ENCODE measurements at places on chromosomes 2 and 18.

DNA sequence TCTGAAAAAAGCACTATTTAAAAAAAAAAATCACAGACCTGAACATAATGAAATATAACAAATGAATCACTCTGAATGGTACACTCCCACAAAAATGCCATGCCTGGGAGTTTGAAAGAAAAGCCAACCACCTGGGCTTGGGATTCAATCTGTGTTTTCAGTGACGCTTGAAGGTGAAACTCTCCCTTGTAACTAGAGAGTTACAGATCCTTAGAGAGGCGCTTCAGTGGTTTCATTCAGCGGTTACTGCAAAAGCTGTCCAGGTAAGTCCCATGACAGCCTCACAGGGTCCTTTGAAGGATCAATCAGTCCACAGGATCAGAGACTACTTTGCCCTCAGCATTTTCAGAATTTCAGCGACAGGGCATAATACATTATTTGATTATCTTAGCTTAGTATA is 627.3 kb downstream of the IRS1 start:
- no peak for DNase-seq

- no peak for DNase-seq
Measured at GRCh38 chr2:38178119-38178518, 102.2 kb upstream of the CYP1B1 start.

GRCh38 chr2:195411219-195411687 is 245.8 kb upstream of the SLC39A10 start:
- DNase-seq = no peak

DNA sequence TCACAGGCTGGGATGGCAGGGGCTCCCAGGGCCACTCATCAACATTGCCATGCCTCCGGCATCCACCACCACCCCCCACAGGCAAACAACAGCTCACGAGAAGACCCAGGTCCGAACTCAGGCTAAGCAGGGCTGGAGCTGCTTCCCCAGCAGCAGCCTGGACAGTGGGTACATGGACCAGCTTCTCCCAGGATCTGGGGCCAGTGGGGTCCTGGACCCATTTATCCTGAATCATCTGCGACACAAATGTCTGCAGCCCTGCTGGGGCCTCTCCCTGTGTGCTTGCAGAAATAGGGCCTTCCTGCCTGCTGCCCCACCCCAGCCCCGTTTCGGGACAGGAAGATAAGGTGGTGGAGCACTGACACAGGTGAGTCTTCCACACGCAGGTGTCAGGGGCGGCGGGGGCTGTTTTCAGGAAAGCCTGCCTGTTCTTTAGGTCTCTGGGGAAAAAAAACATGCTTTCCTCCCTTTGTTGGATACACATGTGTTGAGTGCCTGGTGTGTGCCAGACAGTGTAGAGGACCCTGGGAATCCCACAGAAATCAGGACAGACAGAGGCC is 4.5 kb downstream of the PRLH start:
- no peak for DNase-seq

GRCh38 chr2:35978218-35978617 is 377.4 kb upstream of the CRIM1 start:
- DNase-seq = no peak

Measured in stimulated activated CD4-positive, alpha-beta T cell treated with anti-CD3 and anti-CD28 coated beads, Interleukin-4, amount 100 ng/mL, for 1 hour (primary cell).